ENCODE measurements at places on chromosomes 13 and 19. TPM values are rescaled to one million over a fixed set of nuclear protein-coding genes. Genes with fewer than 3 reads are reported as not detected.
A peak's percentile ranks its signal among the peaks of the same experiment; 100 is the strongest.

DNA sequence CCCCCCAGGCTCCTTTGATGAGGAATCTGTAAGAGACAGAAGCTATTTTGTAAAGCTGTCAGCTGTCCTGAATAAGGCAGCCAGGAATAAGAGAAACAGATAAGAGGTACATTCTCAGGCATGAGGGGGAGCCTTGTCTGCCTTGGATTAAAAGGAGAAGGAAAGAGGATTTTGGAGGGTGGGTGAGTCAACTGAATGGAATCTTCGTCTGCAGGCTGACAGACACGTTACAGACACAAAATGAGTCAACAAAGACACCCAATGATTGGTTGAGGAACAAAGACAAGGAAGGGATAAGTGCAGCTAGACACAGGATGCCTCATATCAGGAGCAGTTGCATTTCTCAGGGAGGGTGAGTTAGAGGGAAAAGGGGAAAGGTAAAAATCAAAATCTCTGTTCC lies 162.5 kb downstream of the OLFM4 start:
- no peak for DNase-seq

GRCh38 chr13:23778002-23778652 lies 111.1 kb downstream of the MIPEP start:
- DNase-seq = no peak

DNA sequence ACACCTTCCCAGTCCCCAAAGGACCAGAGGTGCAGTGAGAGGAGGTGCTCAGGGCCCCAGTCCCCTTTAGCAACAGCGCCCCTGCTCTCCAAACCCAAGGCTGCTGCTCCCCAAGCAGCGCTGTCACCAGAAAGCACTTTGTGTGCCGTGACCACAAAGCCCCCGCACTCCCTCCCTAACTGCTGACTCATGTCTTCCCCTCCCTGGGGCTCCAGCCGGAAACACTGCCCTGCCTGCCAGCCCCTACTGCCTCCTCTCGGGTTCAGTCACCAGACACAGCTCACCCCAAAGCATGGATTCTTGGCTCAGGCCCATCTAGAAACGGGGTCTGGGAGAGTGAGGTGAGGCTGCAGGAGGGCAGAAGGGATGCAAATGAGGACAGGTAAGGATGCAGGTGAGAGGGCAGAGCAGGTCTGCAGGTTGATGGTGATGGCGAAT lies 4.9 kb upstream of the TNFSF14 start:
- DNase-seq = peak; percentile 79

DNA sequence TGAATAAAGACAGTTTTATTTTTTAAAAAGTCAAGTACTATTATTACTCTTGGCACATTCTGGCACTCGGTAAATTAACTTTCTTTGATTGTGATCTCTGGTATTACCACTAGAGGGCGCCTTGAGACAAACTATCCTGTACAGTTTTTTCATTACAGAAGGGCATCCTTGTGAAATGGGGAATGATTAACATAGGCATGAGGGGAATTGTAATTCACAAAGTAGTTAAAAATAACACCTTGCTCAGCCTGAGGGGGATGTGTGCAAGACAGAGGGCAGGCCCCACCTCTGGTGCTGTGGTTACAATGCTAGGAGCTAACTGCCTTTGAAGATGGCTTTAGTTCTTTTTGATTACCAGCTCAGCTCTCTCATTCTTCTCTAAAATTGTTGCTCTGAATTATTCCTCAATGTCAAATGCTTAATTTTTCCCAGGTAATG lies 24.2 kb upstream of the C1QTNF9B start:
- DNase-seq = no peak

GRCh38 chr19:48469289-48469881 lies at the start of gene CYTH2:
TSS of gene CYTH2 (plus strand) at chr19:48469369. CDS start at chr19:48469508, 139 bp downstream.
- DNase-seq = peak; percentile 91

DNA sequence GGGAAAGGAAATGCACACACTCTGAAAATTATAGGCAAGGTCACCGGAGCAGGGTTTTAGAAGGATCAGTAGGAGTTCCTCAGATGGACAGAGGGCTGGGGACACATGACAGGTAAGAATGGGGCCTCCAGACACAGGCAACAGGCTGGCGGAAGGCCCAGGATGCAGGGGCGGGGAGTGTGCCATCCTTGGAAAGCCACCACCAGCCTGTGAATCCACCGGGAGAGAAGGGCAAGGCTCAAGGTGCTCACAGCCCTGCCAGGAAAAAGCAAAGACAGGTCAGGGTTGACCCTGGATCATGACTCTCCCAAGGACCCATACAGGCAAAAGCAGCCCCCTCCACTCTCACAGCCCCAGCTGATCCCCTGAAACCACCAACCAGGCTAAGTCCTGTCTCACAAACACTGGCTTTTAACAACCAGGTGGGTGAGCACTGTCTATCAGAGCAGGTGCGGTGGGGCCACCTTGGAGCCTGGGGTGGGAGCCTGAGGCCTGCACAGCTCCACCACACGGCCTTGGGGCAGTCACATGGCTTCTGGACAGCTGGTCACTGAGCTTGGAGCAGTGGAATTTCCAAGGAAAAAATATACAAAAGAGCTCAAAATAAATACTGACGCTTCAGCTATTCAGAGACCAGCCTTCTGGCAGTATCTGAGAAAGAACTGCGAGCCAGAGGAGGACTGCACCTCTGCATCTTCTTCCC lies 35.2 kb upstream of the ISYNA1 start:
- no peak for DNase-seq

- DNase-seq = no peak
Measured at GRCh38 chr19:8459095-8459494, 14.3 kb downstream of the HNRNPM start.

GRCh38 chr13:98598043-98598442 lies 21.1 kb upstream of the STK24 start:
- no peak for DNase-seq

DNA sequence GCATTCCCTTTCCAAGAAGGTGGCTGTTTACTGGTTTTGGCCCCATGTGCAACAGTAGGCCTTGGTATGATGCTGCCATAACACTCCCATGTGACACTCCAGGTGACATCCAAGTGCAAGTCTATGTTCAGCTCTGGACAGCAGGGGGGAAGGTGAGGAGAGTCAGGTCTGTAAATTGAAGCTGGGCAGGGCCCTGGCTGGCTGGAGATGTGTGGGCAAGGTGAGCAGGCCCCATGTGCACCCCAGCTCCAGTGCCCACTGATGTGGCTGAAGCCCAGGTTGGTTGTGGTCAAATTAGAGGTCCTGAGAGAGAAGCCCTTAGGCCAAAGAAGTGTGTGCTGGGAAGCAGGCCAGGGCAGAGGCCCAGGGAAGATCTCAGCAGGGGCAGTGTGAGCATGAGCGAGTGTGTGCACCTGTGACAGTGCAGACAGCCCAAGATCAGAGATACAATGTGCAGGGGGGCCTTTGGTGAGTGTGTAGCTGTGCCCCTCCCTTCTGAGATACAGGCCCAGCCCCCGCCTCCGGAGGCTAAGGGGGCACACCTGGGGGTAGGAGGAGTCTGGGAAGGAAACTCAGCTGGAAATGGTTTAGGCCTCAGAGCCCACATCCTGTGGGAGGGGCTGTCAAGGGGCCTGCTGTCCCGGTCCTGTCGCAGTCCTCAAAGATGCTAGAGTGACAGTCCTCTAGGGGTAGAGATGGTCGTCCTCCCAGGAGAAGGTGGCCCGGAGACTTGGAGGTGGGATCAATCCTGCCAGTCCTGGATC lies 18.6 kb downstream of the DEDD2 start:
- DNase-seq = no peak

DNA sequence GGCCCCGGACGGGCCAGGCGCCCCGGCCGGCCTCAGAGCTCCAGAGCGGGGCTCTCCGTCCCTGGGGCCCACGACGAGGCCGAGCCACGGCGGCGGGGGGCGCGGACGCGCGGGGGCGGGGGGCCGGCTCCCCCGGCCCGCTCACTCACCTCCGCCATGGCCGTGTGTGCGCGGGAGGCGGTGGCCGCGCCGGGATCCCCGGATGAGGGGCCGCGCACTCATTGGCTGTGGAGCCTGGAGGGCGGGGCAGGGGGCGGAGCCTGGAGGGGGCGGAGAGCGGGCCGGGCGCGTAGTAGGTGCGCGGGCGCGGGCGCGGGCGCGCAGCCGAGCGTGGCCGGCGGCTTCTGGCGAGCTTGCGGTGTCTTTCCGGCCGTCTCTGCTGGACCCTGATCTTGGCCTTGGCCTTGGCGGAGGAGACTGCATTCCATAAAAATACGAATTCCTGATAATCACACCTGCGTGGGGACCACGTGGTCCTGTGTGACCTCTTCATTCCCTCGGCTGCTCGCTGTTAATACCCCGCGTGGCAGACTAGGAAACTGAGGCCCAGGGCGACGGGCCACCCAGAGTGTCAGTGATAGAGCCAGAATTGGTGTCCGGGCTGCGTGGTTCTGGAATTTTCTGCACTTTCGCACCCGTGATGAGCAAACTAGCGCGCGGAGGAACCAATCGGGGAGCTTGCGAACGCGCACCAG lies at the start of gene MIER2:
Gene MIER2 (minus strand): TSS at position 172 of the 695 bp plus-strand sequence. CDS start 14 bp downstream, at position 158.
- peak; percentile 91 for DNase-seq

- no peak for DNase-seq
Measured at GRCh38 chr19:13298565-13299481, 148.6 kb downstream of the IER2 start.

DNA sequence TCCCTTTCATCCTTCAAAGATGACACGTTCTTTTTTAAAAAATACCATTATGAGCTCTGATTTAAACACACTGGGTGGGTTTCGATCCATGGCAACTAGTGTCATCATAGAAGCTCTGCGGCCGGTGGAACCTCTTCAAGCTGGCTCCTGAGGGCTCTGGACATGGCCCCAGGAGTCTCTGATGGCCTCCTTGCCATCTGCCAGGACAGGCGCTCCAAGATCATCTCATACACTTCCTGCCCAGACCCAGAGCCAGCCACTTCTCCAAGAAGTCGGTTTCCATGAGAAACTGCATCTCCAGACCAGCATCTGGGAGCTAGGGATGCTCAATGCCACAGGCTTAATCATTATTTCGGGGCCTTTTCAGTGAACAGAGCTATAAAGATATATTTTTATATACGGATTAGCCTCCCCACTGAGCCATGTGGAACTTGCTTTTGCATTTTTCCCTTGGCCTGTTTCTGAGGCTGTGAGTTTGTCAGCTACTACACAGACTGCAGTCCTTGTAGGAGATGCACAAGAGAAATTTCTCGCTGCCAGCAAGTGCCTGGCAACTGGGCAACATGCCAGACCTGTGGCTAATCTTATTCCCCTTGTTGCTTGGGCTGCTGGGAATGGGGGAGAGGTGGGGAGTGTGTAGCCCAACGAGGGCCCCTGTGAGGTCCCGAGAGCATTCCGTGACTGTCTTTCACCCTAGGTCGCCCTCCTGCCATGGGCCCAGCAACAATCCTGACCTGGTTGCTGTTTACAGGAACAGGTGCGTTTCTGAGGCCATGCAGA lies 15.9 kb downstream of the SUGP1 start:
- no peak for DNase-seq

- no peak for DNase-seq
Measured at GRCh38 chr13:80962173-80962572, 621.2 kb upstream of the SPRY2 start.

DNA sequence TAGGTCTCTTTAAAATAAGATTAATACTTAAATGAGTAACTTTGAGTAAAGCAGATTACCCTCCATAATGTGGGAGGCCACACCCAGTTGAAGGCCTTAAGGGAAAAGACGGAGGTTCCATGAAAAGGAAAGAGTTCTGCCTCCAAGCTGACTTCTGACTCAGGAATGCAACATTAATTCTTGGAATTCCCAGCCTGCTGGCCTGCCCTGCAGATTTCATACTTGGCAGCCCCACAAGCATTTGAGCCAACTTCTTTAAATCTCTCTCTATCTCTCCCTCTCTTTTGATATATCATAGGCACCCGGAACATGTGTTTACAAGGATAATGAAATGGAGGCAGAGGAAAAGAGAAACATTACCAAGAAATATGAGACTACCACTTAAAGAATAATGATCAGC lies 902.3 kb upstream of the MIR17HG start:
- no peak for DNase-seq

DNA sequence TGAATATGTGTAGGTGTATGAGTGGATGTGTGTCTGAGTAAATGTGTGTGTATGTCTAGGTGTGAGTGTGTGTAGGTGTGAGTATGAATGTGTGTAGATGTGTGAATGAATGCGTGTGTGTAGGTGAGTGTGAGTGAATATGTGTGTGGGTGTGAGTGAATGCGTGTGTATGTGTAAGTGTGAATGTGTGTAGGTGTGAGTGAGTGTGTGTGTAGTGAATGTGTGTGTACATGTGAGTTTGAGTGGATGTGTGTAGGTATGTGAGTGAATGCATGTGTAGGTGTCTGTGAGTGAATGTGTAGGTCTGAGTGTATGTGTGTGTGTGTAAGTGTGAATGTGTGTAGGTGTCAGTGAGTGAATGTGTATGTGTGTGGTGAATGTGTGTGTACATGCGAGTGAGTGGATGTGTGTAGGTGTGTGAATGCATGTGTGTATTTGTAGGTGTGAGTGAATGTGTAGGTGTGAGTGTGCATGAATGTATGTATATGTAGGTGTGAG lies 201.0 kb upstream of the ZNF536 start:
- DNase-seq = no peak

GRCh38 chr19:11137542-11138384 lies 17.8 kb downstream of the SPC24 start:
- DNase-seq = peak; percentile 49

DNA sequence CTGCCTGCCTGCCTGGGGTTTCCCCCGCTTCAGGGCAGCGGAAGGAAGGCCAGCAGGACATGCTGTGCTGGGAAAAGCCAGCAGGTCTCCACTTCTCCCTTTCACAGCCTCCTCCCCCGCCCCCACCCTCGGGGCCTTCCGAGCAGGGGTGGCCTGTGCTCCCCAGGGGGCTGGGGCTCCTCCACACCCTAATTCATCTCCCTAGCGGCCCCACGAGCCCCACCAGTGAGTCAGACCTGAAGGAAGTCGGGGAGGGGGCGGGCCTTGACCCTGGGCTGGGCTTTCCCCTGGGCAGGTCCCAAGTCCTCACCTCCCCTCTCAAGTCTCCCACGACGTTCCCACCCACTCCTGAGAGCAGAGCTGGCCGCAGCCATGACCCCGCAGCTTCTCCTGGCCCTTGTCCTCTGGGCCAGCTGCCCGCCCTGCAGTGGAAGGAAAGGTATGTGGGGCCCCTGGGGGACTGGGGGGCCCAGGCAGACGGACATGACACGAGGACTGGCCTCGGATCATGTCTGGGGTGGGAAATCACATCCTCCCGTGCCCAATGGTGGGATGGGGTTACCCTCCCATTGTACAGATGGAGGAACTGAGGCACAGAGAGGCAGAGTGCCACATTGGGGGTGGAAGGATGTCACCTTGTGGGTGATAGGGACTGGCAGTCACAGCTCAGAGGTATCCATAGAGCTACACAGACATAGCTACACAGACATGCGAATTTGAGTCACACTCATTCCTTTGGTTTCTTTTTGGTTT lies at the start of gene EBI3:
Gene EBI3 (plus strand): TSS at position 345 of the 753 bp plus-strand sequence. CDS start 28 bp downstream, at position 373.
- no peak for DNase-seq

ZNF599 gene
- total RNA-seq = 5.0 TPM

HSH2D gene
- 28.0 TPM for total RNA-seq

ARRDC2 gene
- 30.4 TPM for total RNA-seq

GRK1 gene
- 0.88 TPM for total RNA-seq

PLIN5 gene
- 2.1 TPM for total RNA-seq

CACNA1A gene
- total RNA-seq = 22.3 TPM

CEBPA gene
- total RNA-seq = 91.2 TPM
